CD4-positive, alpha-beta memory T cell (primary cell): ENCODE measurements at places on chromosomes 16 and 17. TPM values are rescaled to one million over a fixed set of nuclear protein-coding genes. Genes with fewer than 3 reads are reported as not detected.

AOC3 gene
- not detected for polyA plus RNA-seq

MEFV gene
- 0.05 TPM for polyA plus RNA-seq

WNT9B gene
- not detected for polyA plus RNA-seq

DNA sequence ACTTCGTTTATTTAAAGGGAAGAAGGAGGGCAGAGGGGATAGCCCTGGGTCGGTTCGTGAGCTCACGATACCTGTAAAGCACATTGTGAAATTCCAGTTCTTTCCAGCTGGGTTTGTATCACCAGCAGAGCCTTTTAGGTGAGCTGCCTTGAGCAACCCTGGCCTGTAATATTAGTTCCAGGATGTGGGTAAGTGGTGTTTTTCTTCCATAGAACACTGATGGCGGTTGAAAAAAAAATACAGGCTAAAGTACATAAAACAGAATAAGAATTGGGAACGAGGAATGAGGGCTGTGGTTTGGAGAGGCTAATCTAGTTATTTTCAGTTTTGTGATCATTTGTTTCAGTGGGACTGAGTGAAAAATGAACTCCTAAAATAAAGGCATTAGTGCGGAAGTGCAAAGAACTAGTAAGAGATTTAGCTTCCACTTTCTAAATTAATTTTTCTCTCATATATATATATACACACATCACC, 20.6 kb downstream of the HS3ST3B1 start:
- H3K4me1 ChIP-seq = peaks cover 73% of the 10 kb centered on the region
- no peak overlapping the region for H3K27ac ChIP-seq
- H3K4me3 ChIP-seq = peak overlapping the region; percentile 9
- no peaks in the 10 kb centered on the region for H3K27me3 ChIP-seq
- no peak for DNase-seq

GRCh38 chr16:65604771-65605170, 482.9 kb upstream of the CDH11 start:
- DNase-seq = no peak
- H3K27me3 ChIP-seq = no peaks in the 10 kb centered on the region
- no peaks in the 10 kb centered on the region for H3K36me3 ChIP-seq
- no peak overlapping the region for H3K4me3 ChIP-seq
- no peaks in the 10 kb centered on the region for H3K4me1 ChIP-seq

GRCh38 chr16:105521-105920, 27.5 kb downstream of the MPG start:
- no peak overlapping the region for H3K4me3 ChIP-seq
- H3K36me3 ChIP-seq = peaks cover 12% of the 10 kb centered on the region

KRTAP4-5 gene
- not detected for polyA plus RNA-seq

NPIPB9 gene
- not detected for polyA plus RNA-seq

DNA sequence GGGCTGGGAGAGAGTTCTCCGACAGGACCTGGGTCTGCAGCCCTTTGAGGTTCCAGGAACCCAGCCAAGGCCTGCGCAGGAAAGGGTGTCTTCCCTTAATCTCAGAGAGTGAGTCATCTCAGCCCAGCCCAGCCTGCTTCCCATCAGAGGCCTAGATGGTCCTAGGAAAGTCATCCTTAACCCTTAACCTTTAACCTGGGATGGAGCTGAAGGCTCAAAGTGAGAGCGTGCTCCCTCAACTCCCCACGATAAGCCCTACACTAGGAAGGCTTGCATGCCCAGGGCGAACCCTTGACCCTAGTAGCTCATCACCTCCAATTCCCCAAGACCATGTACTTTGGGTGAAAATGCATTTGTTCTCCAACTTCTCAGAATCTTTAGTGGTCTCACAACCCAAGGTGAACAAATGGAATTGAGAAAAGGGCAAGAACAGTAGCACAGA, 4.8 kb upstream of the ATXN7L3 start:
- peaks cover 21% of the 10 kb centered on the region for H3K36me3 ChIP-seq
- H3K4me3 ChIP-seq = no peak overlapping the region
- no peak for DNase-seq
- no peaks in the 10 kb centered on the region for H3K27me3 ChIP-seq
- H3K4me1 ChIP-seq = peaks cover 30% of the 10 kb centered on the region

GRCh38 chr17:2940352-2940751, 123.1 kb downstream of the OR1D5 start:
- no peaks in the 10 kb centered on the region for H3K36me3 ChIP-seq
- no peaks in the 10 kb centered on the region for H3K27me3 ChIP-seq
- no peak overlapping the region for H3K27ac ChIP-seq
- no peak for DNase-seq
- peaks cover 21% of the 10 kb centered on the region for H3K4me1 ChIP-seq
- H3K4me3 ChIP-seq = no peak overlapping the region

GRCh38 chr17:34615326-34615725, 35.9 kb downstream of the TMEM132E start:
- no peak for DNase-seq
- no peaks in the 10 kb centered on the region for H3K4me1 ChIP-seq
- H3K27ac ChIP-seq = no peak overlapping the region
- no peaks in the 10 kb centered on the region for H3K27me3 ChIP-seq

DNA sequence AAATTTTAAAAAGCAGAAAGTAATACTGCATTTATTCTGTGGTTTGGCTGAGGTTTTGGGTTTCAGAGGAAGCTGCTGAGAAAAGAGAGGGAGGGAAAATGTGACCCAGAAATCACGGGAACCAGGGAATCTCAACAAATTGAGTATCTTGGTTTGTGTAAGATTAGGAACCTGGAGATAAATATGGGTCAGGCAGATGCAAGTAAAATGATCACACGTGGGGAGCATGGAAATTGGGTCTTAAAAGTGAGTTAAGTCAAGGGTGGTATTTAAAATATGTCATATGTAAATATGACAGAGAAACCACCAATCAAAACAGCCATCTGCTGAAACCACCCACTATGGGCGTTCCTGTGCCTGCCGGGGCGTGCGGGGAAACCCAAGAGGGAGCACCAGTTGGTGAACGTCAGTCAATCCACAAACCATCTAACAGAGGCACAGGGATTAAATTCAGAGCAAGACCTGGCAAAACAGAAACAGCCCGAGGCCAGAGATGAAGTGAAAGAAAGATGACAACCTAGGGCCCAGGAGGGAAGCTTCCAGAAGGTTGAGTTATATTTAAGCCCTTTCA, 33.4 kb downstream of the CDH13 start:
- DNase-seq = peak; percentile 77
- no peaks in the 10 kb centered on the region for H3K36me3 ChIP-seq
- H3K4me1 ChIP-seq = peaks cover 58% of the 10 kb centered on the region
- no peak overlapping the region for H3K4me3 ChIP-seq
- peak overlapping the region; percentile 14 for H3K27ac ChIP-seq
- H3K27me3 ChIP-seq = no peaks in the 10 kb centered on the region

TRPV3 gene
- polyA plus RNA-seq = not detected

DNA sequence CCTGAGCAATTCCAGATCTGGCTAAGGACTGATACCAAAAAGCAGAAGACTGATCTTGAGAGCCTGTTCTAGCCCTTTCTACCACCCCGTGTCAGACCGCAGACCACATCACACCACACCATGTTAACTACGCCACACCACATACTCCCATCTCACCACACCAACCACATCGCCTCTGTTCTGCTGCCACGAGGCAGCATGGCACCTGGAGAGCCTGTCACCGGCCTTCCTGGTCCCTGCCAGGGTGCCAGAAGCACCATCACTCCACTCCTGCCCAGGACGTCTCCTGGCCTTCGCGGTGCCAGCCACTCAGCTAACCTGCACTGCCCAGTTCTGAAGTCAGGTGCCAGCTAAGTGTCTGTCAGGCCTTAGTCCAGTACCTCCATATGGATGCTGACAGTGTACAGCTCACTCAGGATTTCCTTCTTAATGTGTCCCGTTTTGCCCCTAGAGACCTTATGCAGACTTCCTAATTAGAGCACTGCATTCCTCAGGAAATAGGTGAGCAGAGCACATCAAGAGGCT, 37.2 kb upstream of the BCAR1 start:
- no peak overlapping the region for H3K4me3 ChIP-seq
- no peaks in the 10 kb centered on the region for H3K27me3 ChIP-seq
- peak; percentile 79 for DNase-seq
- no peak overlapping the region for H3K27ac ChIP-seq

DNA sequence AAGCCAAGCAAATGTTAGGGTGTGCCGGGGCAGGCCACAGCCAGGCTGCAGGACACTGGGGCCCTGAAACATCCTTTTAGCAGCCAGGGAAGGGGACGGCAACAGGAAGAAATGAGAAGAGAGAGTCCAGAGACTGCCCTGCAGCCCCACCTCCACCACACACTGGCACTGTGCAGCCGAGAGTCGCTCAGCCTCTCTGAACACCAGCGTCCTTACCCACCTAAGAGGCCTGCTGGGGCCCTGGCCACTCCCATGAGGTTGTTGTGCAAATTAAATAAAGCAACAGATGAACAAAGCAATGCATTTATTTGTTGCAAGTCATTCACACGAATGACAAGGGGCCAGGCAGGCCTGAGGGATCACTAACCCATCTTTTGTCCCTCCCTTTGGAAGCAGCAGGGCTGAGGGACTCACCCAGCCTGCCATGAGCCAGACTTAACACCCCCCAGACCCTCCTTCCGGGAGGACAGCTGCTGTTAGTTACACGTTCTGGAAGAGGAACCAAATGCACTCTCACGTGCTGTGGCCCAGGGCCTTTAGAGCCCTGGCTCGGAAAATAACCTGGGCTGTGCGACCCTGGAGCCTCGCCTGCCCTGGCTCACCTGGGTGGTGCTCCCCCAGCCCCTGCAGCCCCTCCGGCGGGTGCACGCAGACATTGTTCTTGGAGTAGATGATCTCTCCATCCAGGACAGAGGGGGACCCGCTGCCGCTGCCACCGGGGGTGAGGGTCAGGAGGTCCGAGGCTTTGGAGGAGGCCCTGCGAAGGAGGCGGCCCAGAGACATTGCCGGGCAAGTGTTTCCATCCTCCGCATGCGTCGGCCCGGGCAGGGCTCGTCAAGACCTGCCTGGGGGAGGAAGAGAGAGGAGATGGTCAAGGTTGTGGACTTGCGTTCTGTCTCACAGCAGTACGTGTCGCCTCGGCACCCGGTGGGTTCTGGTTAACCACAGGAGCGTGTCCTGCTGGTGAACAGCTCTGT, 22.6 kb downstream of the TBC1D16 start:
- H3K4me3 ChIP-seq = no peak overlapping the region
- H3K27me3 ChIP-seq = no peaks in the 10 kb centered on the region
- no peaks in the 10 kb centered on the region for H3K4me1 ChIP-seq
- no peak overlapping the region for H3K27ac ChIP-seq
- H3K36me3 ChIP-seq = no peaks in the 10 kb centered on the region

DVL2 gene
- polyA plus RNA-seq = 23.7 TPM

TBC1D3C gene
- polyA plus RNA-seq = not detected

GRCh38 chr16:29644338-29644857, 18.6 kb upstream of the SPN start:
- DNase-seq = no peak
- no peak overlapping the region for H3K27ac ChIP-seq
- peaks cover 22% of the 10 kb centered on the region for H3K4me1 ChIP-seq

DNA sequence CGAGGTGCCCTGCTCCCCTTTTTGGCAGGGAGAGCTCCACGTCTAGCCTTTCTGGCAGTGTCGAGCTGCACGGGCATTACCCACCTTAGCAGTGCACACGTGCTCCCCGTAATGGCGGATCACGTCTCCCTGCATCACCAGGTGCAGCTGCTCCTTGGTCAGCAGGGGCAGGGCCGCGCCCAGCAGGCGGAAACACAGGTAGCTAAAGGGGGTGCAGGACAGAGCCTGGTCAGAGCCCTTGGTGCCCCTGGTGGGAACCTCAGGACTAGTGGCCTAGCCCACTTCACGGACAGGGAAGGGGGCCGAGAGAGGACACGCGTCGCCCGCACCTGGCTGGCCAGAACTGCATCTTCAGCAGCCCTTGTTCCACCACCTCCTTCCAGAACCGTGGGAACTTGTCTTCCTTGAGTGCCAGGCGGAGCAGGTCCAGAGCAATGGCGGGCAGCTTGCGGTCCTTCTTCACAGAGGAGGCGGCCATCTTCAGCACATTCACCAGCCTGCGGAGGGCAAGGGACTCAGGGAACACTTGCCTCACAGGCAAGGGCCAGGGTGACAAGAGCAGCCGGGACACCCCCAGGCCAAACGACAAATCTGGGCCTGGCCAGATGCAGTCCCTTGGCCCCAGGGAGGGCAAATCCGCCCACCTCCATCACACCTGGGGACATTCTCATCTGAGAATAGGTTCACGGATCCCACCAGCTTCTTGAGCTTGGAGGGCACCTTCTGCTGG, 3.2 kb downstream of the MYBBP1A start:
- peaks cover 24% of the 10 kb centered on the region for H3K4me1 ChIP-seq
- no peaks in the 10 kb centered on the region for H3K27me3 ChIP-seq
- peaks cover 63% of the 10 kb centered on the region for H3K36me3 ChIP-seq
- DNase-seq = no peak
- H3K4me3 ChIP-seq = no peak overlapping the region

GRCh38 chr16:426115-426905, 861 bp downstream of the RAB11FIP3 start:
- peaks cover 35% of the 10 kb centered on the region for H3K4me1 ChIP-seq
- no peaks in the 10 kb centered on the region for H3K36me3 ChIP-seq
- no peaks in the 10 kb centered on the region for H3K27me3 ChIP-seq
- DNase-seq = no peak
- no peak overlapping the region for H3K4me3 ChIP-seq

GRCh38 chr16:57588831-57589230, 39.6 kb upstream of the ADGRG1 start:
- H3K4me3 ChIP-seq = no peak overlapping the region
- H3K36me3 ChIP-seq = no peaks in the 10 kb centered on the region
- DNase-seq = no peak
- H3K27me3 ChIP-seq = no peaks in the 10 kb centered on the region

RNF222 gene
- 0.08 TPM for polyA plus RNA-seq

GRCh38 chr17:49991409-49991808, 3.6 kb downstream of the DLX3 start:
- H3K27ac ChIP-seq = no peak overlapping the region
- DNase-seq = no peak
- no peaks in the 10 kb centered on the region for H3K36me3 ChIP-seq

STH gene
- not detected for polyA plus RNA-seq

DNA sequence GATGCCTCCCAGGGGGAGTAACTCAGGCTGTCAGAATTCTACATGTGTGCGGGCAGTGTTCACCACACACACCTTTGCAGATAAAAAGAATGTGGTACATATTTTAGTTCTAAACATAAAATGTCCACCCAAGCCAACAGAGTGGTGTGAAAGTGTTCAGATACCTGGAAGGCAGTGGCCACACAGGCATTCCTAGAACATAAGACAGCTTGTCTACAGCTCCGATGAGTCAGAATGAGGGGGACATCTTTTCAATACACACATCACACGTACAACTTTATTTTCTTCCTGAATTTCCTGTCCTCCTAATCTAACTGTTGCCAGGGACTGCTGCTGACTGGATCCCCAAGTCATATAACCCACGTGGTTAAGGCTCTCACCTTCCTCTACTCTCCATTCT, 142.3 kb downstream of the ZFHX3 start:
- no peak overlapping the region for H3K4me3 ChIP-seq
- H3K27ac ChIP-seq = no peak overlapping the region
- H3K4me1 ChIP-seq = no peaks in the 10 kb centered on the region
- no peaks in the 10 kb centered on the region for H3K36me3 ChIP-seq
- DNase-seq = no peak
- no peaks in the 10 kb centered on the region for H3K27me3 ChIP-seq
